ENCODE measurements at places on chromosomes 3 and 15.

GRCh38 chr3:184184546-184185230, 1.3 kb upstream of the ABCF3 start:
- no peak for DNase-seq

GRCh38 chr3:191336833-191337232, 6.5 kb upstream of the UTS2B start:
- DNase-seq, result no peak

DNA sequence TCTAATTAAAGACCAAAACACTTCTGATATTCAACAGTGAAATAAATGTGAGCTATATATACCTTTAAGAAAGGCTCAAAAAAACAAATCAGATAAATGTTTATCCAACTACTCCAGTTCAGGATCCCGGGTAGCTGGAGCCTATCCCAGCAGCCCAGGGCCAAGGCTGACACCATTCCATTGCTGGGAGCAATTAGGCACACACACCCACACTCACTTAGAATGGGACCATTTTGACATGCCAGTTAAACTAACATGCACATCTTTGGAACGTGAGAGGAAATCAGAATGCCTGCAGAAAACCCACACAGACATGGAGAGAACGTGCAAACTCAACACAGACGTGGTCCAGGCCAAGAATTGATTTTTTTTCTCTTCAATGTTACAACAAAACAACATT, 30.0 kb upstream of the PLSCR4 start:
- peak; percentile 44 for DNase-seq

- DNase-seq, result no peak
Measured at GRCh38 chr3:197471221-197472010, 84.4 kb downstream of the BDH1 start.

DNA sequence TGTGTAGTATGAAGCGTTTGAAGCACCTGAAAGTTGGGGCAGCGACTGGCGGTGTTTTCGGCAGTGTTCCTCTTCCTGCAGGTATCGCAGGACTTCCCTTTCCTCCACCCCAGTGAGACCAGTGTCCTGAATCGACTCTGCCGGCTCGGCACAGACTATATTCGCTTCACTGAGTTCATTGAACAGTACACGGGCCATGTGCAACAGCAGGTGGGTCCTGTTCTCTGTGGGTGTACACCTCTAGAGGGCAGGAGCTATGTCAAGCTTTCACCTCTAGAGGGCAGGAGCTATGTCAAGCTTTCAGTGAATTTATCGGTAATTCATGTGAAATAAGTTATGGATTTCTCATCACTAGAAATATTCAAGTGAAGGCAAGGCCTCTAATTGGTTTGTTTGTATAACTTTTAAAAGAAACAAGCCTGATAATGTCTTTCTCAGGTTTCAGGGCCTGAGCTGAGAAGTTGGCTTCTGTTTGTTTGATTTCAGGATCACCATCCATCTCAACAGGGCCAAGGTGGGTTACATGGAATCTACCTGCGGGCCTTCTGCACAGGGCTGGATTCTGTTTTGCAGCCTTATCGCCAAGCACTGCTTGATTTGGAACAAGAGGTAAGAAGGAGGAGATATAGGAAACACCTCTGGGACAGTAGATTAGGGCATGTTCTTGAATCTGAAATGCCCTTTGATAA, 5.3 kb downstream of the TUBGCP4 start:
- no peak for DNase-seq

DNA sequence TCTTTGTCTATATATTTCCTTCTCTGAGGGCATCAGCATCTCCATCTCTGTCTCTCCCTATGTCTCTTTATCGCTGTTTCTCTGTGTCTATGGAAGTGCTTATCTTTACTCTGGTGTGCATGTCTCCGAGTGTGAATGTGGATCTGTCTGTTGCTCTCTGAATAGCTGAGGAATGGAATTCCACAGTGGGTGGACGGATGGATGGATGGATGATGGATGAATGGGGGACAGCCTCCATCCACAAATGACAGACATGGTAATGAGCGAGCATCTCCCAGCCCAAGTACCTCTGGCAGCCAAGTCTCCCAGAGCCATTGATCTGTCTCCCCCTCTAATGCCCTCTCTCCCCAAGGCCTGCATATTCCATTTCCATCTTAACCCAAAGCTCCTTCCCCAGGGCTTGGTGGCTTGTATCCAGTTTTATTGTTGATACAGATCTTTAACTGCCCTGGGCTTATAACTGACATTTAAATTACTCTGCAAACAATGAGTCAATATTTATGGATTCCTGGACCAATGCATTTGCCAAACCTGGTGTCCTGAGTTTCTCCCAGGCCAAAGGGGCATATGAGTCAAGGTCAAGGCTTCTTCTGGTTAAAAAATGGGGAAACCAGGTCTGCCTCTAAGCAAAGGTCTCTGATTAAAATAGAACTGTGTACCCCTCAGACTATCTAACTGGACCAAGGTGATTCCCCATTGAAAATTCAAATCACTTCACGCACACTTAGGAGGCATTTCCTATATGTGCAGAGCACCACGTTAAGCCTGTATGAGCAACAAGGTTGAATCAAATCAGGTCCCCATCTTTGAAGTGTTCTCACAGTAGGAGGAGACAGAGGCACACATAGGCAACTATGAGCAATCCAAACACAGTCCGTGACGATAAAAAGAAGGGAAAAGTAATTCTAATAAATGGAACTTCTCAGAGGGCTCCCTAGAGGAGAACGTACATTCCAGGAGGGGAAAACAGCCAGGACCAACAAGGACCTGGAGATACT, 109.9 kb downstream of the TLE3 start:
- no peak for DNase-seq

Data from skeletal muscle cell (primary cell).